Breast epithelium (tissue), 4 donors: ENCODE measurements at places on chromosomes 12 and 14. TPM values are rescaled to one million over a fixed set of nuclear protein-coding genes. Genes with fewer than 3 reads are reported as not detected.

DNA sequence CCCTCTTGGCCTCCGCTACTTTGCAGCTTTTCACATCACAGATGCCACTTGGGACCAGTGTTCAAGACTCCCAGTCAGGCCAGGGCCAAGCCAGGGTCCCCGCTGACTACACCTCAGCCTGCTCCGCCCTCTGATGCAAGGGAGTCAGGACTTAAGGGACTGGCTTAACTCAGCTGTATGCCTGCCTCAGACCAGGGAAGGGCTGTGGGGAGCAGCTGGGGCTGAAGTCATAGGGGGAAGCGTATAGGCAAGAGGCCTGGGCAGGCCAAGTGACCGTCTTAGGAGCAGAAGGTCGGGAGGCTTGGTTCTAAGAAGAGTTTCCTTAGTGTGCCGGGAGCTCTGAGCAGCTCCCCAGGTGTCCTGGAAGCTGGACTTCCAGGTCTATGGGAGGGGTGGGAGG lies 21.9 kb downstream of the KDM2B start:
- H3K27me3 ChIP-seq = no peaks in the 10 kb centered on the region
- no peak for DNase-seq
- H3K27ac ChIP-seq = no peak overlapping the region
- no peak overlapping the region for H3K4me3 ChIP-seq

DNA sequence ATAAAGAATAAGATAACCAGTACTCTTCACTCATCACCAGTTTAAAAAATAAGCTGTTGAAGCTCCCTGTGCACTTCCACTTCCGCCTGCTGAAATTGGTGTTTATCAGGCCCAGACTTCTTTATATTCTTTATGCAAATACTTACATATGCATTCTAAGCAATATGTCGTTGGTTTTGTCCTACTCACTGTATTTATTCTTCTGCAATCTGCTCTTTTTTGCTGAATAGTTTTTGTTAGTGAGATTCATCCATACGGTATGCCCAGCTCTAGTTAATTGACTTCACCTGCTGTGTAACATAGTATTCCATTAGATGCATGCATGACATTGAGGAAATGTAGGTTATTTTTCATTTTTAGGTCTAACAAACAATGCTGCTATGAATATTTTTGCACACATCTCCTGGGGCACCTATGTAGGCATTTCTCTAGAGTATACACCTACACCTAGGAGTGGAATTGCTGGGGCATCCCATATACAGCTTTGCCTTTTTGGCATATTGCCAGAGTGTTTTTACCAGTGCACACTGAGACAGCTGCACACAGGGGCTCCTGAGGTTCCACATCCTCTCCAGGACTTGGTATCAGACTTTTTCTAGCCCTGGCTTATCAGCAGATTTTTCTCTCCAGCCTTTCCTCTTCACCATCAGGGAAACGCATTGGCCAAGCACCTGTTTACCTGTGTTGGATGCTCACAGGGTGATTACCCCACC lies 1.0 kb upstream of the NRIP2 start:
- no peak overlapping the region for H3K4me3 ChIP-seq
- no peak for DNase-seq
- no peaks in the 10 kb centered on the region for H3K27me3 ChIP-seq
- H3K27ac ChIP-seq = no peak overlapping the region
- H3K4me1 ChIP-seq = no peaks in the 10 kb centered on the region

DNA sequence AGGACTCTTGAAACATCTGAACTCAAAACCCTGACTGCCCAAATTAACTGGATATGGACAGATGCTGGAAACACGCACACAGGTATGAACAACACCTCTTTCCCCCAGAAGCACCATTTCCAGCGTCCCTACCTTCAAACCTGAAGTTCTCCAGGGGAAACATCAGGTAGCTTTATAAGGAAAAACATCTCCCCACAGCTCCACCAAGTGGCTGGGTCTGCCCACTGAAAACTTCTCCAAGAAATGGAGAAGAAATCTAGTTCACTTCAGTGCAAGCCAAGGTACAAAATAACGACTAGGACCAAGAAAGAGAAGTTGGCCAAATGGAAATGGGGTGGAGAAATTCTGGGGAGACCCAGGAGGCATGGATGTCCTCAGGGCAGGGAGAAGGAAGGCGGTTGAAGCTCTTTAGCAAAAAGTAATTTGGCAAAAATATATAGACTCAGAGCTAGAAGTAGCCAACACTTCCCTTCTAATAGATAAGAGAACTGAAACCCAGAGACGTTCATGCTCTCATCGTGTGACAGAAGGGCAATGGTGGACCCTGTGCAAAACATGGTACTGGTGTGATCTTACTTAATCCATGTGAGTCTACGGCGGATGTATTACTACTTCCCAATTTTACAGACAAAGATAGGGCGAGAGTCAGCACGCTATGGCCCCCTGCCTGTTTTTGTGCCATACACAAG lies 10.5 kb upstream of the NUAK1 start:
- no peaks in the 10 kb centered on the region for H3K36me3 ChIP-seq
- no peak overlapping the region for H3K27ac ChIP-seq
- H3K4me1 ChIP-seq = no peaks in the 10 kb centered on the region

- no peaks in the 10 kb centered on the region for H3K27me3 ChIP-seq
- DNase-seq = no peak
- H3K4me1 ChIP-seq = peaks cover 16% of the 10 kb centered on the region
- peak overlapping the region; percentile 93 for H3K27ac ChIP-seq
These were observed 112.7 kb downstream of the NCOR2 start for GRCh38 chr12:124454735-124455134.

- H3K27ac ChIP-seq = no peak overlapping the region
- H3K36me3 ChIP-seq = no peaks in the 10 kb centered on the region
- H3K4me1 ChIP-seq = no peaks in the 10 kb centered on the region
- no peak overlapping the region for H3K4me3 ChIP-seq
- no peak for DNase-seq
These were observed 138.4 kb downstream of the STXBP6 start for GRCh38 chr14:24911324-24912109.

GRCh38 chr12:95733141-95733825 lies 57.3 kb downstream of the NTN4 start:
- H3K4me3 ChIP-seq = no peak overlapping the region
- H3K36me3 ChIP-seq = no peaks in the 10 kb centered on the region
- no peaks in the 10 kb centered on the region for H3K27me3 ChIP-seq
- no peak for DNase-seq
- peaks cover 5% of the 10 kb centered on the region for H3K4me1 ChIP-seq

GRCh38 chr12:14668591-14668990 lies 27.8 kb downstream of the GUCY2C start:
- no peaks in the 10 kb centered on the region for H3K4me1 ChIP-seq
- no peaks in the 10 kb centered on the region for H3K27me3 ChIP-seq
- no peak overlapping the region for H3K27ac ChIP-seq
- H3K36me3 ChIP-seq = no peaks in the 10 kb centered on the region
- DNase-seq = no peak

The MANSC1 gene
- 24.9 TPM for total RNA-seq

The DEPDC4 gene
- total RNA-seq = 1.3 TPM

The SIX6 gene
- total RNA-seq = not detected

The RND1 gene
- total RNA-seq = 3.3 TPM

The PRPH gene
- 2.0 TPM for total RNA-seq

The HOXC5 gene
- 0.96 TPM for total RNA-seq

The PLEKHD1 gene
- total RNA-seq = 2.3 TPM
